ENCODE measurements at places on chromosomes 1 and 21. TPM values are rescaled to one million over a fixed set of nuclear protein-coding genes. Genes with fewer than 3 reads are reported as not detected.

PRDM16 gene
- total RNA-seq, result 0.57 TPM

SPRR2B gene
- not detected for total RNA-seq

FRRS1 gene
- 12.1 TPM for total RNA-seq

KRTAP10-12 gene
- not detected for total RNA-seq

HES2 gene
- total RNA-seq, result not detected

MYCBP gene
- 25.1 TPM for total RNA-seq

TCHHL1 gene
- total RNA-seq, result not detected

DNA sequence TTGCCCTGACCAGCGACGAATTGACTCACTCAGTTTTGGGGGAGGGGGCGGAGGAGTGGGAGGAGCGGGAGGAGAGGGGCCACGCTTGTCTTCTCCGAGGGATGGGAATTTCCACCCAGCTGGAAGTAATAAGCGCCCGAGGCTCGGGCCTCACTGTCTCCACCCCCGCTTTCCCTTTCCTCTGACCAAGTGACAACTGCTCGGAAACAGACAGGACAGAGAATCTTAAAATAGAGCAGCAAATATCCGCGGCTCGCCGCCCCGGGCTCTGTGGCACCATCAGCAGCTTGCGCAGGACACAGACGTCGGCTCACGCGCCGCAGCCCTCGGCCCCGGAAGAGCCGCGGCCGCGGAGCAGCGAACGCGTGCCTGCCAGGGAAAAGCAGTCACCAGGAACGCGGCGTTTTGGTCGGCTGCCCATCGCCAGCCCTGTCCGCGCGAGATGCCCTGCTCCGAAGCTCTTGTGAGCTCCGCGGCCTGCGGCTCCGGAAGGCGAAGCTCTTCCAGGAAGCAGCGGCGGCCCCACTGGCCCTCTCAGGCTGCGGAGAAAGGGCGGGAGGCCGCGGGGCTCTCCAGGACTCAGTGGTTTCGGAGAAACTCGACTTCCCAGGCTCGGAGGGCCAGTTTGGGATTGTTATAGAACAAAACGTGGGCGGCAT is 10.7 kb upstream of the RGS16 start:
- peak; percentile 97 for DNase-seq

GRCh38 chr1:11634365-11635192 is 19.6 kb downstream of the FBXO2 start:
- DNase-seq, result no peak

DNA sequence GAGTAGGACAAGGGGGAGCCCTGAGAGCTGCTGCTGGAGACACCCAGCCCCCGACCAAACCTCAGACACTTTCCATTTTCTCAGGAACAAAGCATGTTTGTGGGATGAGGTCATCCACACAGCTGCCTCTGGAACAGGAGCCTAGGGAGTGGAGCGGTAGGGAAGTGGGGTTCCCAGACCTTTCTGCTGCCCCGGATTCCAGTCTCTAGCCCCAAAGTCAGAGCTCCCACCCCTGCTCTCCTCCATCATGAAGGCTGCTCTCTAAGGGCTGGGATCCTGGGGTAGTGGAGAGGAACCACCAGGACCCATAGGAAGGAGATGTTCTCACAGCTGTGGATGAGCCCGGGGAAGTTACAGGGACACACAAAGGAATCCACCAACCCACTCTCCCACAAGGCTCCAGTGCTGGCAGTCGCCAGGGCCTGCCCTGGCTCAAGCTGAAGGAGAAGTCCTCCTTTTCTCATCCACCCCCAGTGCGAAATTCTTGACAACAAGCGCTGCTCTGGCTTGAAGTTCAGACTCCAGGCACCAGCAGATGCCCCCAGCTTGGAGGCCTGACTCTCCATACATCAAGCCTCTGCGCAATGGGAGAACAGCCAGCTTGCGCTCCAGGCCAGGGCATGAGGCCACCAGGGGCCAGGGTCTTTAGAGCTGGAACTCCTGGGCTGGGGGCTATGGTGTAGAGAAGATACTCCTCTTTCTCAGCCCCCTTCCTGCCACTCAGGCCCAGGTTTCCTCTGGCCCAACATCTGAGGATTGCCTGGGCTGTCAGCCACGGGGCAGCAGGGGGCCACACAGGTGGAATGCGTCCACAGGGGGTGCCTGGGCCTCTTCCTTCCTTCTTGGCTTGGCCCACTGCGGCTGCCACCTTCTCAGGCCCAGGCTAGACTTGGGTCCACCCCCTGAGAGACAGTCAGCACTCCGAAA is 4.5 kb downstream of the FHL3 start:
- peak; percentile 78 for DNase-seq

DNA sequence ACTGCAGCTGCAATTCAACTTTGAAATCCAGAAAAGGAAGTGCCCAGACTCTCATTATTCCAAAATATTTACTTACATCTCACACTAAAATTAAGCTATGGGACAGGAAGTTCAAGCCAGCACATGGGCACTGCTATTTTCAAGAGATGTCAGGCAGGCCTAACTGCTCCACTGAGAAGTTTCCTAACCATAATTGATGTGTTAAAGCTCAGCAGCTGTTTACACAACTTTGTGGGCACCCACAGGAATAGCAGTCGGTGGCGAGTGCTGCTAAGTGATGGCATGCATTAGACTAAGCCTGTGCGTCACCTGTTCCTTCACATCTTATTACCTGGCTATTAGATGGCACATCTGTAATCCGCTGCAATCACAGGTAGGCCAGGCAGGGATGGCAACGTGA is 303.3 kb upstream of the DAB1 start:
- no peak for DNase-seq

DNA sequence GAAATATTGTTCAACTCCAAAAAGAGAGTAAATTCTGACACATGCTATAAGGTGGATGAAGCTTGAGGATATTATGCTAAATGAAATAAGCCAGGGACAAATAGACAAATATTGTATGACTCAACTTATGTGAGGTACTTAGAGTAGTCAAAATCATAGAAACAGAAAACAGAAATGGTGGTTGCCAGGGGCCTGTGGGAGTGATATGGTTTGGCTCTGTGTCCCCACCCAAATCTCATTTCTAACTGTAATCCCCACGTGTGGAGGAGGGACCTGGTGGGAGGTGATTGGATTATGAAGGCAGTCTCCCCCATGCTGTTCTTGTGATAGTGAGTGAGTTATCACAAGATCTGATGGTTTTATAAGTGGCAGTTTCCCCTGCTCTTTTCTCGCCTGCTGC is 24.7 kb upstream of the DISP1 start:
- no peak for DNase-seq

GRCh38 chr1:113686891-113687618 is 72.2 kb downstream of the PHTF1 start:
- no peak for DNase-seq

DNA sequence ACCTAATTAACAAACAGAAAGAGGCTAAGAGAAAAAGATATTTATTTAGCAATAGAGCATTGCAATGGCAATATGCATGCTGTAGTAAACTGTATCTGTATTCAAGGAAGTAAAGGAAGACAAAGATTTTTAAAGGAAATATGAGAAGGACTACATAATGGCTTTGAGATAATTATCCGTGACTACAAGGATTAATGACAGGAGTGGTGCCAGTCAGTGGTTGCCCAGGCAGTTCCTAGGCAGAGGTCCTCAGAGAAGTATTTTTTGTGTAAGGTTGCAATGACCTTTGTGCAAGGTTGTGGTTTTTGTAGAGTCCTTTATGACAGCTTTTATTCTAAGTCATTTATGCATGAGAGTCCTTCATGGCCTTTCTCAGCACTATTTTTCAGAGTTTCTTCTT is 711.1 kb upstream of the CHRM3 start:
- DNase-seq, result peak; percentile 1

DNA sequence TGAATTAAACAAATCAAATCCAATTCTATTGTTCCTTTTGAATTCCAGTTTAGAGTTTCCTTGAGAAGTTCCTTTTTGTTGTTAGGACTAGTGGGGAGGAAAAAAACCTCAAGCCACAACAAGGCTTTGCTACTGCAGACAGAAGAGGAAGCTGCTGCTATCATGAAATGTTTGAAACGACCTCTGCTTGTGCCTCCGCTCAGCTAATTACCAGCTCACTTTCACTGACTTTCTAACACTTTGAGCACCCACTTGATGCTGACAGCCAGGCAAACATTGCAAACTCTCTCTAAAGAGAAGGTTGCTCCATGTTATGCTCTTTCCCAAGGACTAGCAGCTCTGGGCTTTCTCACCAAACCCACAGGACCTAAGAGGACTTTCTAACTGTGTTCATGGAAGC is 203.9 kb upstream of the PROX1 start:
- no peak for DNase-seq

DNA sequence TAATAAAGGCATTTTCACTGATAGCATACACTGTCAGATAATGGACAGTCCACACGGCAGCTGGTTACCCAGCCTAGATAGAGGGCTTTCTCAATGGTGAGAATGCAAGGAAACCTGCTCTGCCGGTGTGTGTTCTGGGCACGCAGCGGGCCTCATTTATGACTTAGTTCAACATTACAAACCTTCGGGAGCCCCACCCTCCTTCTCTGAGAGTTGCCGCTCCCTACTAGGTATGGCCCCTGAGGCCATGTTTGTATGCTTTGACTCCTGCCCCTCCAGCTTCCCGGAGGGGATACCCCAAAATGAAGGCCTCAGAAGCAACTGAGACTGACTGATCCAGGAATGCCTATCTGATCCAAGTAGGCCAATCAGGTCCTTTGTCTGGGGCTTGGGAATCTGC is 17.2 kb upstream of the FABP3 start:
- DNase-seq, result no peak

GRCh38 chr1:61626816-61627215 is 98.1 kb downstream of the TM2D1 start:
- no peak for DNase-seq

- DNase-seq, result no peak
Observed at GRCh38 chr21:45160198-45160597, 85.8 kb downstream of the ADARB1 start.

All from A673 (cell line).